DND-41 (cell line): ENCODE measurements at places on chromosomes 3 and 15.

GRCh38 chr3:178381555-178381954, 154.7 kb upstream of the KCNMB2 start:
- no peak for DNase-seq

DNA sequence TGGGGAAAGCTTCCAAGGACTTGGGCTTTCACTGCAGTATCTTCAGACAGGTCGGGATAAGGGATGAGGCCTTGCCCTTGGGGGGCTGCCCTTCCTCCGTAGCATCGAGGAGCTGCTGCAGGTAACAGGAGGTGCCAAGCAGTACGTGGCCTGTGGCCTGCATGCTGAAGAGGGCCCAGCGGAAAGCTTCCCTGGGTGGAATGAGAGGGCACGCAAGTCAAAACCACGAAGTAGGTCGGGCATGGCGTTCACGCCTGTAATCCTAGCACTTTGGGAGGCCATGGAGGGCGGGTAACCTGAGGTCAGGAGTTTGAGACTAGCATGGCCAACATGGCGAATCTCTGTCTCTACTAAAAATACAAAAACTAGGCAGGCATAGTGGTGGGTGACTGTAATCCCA, 12.9 kb downstream of the CIDEC start:
- no peak for DNase-seq

DNA sequence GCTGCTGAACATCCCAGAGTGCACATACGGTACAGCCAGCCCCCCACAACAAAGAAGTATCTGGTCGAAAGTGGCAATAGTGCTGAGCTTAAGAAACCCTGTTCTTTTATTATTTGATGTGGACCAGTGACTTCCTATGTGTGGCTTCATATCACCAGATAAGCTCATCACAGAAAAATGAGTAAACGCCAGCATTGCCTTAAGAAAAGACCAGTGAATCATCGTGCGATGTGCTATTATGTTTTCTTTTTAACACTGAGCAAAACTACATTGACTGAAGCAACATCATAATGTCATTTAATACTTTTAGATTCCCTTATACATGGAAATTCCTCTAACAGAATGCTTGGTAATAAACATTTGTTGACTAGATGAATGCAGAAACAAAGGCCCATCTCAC, 45.2 kb upstream of the ARRDC4 start:
- no peak for DNase-seq

- DNase-seq, result no peak
These were observed 50.5 kb upstream of the MINAR1 start for GRCh38 chr15:79381593-79381992.

DNA sequence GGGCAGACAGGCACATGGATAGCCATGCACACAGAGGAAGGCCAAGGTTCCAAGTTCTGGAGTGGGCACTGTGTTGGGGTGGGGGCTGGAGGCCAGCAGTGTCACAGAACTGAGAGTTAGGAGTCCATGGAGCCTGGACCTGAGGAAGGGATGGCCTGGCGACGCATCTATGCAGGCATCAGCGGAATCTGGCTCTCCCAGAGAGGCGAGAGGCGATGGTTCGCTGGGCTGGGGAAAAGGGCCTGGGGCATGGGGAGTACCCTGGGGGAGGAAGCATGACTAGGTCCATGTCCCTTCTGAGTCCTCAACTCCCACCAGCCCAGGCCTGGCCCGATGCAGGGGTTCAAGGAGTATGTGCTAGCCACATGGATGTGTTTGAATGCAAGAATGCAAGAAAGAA, 192.8 kb upstream of the LINGO1 start:
- no peak for DNase-seq

DNA sequence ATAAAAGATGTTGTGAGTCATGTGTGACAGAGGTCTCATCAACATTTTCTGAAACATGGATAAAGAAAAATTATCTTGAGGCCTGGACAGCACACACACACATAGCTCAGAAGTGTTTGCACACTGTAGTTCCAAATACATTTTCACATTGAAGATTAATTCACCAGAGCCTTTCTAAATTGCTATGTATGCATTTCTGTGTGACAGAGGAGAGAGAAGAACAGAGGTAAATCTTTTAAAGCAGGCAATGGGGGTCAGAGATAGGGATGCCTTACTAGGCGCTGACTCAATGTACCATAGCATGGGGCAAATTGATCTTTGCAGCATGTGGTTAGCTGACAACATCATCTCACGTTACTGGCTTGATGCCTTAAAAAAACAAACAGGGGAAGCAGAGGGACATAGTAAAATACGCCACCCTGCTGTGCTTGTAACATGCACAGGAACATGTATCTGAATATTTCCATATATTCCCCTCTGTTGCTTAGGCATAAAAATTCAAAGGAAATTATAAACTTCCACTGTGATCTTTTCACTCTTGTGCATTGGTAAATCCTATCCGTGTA, 7.7 kb downstream of the POU1F1 start:
- peak; percentile 37 for DNase-seq

GRCh38 chr15:92527197-92527596, 128.4 kb downstream of the FAM174B start:
- no peak for DNase-seq

DNA sequence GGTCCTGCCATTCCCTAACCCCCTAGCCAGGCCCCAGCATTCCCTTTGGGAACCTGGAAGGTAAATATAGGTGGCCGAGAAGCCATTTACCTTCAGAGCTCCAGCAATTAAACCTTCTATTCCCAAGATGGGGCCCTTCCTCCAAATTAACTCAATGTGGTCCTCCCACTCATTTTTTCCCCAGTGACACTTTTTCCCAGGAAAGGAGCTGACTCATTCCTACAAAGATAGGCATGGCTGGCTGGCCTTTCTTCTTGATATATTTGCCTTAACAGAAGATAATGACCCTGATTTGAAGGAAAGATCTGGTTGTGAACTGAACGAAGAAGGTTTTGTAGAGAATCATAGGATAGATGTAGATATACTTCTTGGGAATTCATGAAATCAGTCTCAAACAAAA, 279.0 kb upstream of the VEPH1 start:
- no peak for DNase-seq

- DNase-seq, result no peak
These were observed 8.2 kb downstream of the DENND4A start for GRCh38 chr15:65783872-65784271.

GRCh38 chr15:67479781-67480505, 41.0 kb upstream of the C15orf61 start:
- DNase-seq, result no peak

DNA sequence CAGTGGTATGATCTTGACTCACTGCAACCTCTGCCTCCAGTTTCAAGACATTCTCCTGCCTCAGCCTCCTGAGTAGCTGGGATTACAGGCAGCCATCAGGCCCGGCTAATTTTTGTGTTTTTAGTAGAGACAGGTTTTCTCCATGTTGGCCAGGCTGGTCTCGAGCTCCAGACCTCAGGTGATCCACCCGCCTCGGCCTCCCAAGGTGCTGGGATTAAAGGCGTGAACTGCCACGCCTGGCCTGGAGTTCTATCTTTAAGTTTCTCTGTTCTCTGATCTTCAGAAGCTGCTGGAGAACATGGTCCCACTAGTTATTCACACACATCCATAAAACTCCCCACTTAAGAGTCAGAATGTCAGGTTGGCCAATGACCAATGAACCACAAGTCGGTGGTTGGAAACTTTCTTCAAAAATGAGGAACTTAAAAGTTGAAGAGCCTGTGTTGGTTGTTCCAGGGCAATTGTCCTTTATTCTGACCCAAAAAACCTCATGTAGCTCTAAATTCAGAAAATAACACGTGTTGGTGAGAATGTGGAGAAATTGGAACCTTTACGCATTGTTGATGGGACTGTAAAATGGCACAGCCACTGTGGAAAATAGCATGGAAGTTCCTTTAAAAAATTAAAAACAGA, 55.9 kb upstream of the PIK3CB start:
- no peak for DNase-seq

DNA sequence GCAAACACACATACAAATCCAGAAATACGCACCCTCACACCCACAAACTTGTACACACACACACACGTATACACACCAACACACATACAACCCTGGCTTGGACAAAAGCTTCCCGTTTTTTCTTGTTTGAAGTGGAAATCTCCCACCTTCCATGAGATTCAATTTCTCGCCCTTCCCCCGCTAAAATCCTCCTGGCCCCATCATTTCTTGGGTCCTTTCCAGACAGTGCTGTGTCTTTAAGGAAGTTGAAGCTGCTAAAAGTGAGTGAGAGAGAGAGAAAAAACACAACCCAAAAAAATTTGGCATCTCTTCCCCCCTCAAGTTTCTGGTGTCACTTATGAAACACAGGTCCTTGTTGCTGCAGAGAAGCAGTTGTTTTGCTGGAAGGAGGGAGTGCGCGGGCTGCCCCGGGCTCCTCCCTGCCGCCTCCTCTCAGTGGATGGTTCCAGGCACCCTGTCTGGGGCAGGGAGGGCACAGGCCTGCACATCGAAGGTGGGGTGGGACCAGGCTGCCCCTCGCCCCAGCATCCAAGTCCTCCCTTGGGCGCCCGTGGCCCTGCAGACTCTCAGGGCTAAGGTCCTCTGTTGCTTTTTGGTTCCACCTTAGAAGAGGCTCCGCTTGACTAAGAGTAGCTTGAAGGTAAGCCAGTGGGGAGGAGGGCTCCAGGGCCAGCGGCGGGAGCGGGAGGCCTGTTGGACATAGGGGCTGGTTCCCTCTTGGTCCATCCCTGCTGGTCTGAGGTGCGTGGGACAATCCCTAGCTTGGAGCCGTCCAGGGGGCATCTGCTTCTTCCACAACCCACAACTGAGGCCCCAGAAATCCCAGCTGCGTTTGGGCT, at the start of gene ISLR:
Gene ISLR (plus strand): TSS at position 331 of the 839 bp plus-strand sequence. CDS start 1,149 bp downstream, outside the sequence.
- no peak for DNase-seq

GRCh38 chr3:13788522-13789424, 91.1 kb downstream of the WNT7A start:
- DNase-seq, result no peak

- DNase-seq, result no peak
These were observed 99.3 kb upstream of the SLC24A5 start for GRCh38 chr15:48021336-48022086.
